ENCODE measurements at places on chromosomes 5 and 9. TPM values are rescaled to one million over a fixed set of nuclear protein-coding genes. Genes with fewer than 3 reads are reported as not detected.

- peaks cover 20% of the 10 kb centered on the region for H3K27me3 ChIP-seq
- peaks cover 8% of the 10 kb centered on the region for H3K4me1 ChIP-seq
- no peak for DNase-seq
- no peak overlapping the region for H3K4me3 ChIP-seq
- no peak overlapping the region for H3K27ac ChIP-seq
- H3K36me3 ChIP-seq = no peaks in the 10 kb centered on the region
Observed at GRCh38 chr5:96641368-96642280, 20.6 kb upstream of the CAST start.

DNA sequence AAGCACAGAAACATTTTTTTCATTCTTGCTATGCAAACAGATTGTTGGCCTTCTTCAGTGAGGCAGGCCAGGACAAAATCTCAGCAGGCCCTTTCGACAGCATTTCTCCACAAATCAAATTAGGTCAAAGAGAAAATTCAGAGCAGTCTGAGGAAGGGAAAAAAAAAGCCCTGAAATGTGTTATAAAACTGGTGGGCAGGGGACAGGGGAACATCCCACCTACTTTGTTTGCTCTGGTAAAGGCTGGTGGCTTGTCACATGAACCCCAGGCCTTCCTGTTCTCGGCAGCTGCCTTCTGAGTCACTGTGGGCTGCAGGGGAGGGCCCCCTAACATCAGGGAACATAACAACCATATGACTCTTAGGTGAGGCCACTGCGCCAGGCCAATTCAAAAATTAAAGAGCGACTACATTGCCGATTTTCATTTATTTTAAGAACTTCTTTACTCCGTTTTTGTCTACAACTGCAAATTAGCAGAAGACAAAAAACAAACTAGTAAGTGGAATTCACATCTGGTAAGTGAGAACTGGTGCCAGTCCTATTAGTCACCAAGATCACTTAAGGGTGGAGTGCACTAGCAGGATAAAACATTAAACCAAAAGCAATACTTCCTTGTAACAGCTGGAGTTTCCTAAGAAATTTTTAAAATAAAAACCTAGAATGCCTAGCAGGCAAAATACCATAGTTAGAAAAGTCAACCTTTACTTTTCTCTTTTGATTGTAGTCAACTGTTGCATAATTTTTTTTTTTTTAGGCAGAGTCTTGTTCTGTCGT, 46.2 kb upstream of the DENND4C start:
- peak overlapping the region; percentile 75 for H3K4me3 ChIP-seq
- H3K4me1 ChIP-seq = peaks cover 19% of the 10 kb centered on the region
- H3K27ac ChIP-seq = peak overlapping the region; percentile 90

GRCh38 chr5:168705321-168705720, 126.2 kb upstream of the PANK3 start:
- H3K4me3 ChIP-seq = no peak overlapping the region
- H3K27me3 ChIP-seq = no peaks in the 10 kb centered on the region
- H3K36me3 ChIP-seq = no peaks in the 10 kb centered on the region
- no peak for DNase-seq
- no peaks in the 10 kb centered on the region for H3K4me1 ChIP-seq
- no peak overlapping the region for H3K27ac ChIP-seq

- no peaks in the 10 kb centered on the region for H3K4me1 ChIP-seq
- no peaks in the 10 kb centered on the region for H3K36me3 ChIP-seq
- no peak overlapping the region for H3K27ac ChIP-seq
- no peak for DNase-seq
- H3K4me3 ChIP-seq = no peak overlapping the region
Observed at GRCh38 chr5:147547730-147548129, 37.9 kb upstream of the DPYSL3 start.

- H3K36me3 ChIP-seq = peaks cover 21% of the 10 kb centered on the region
- no peaks in the 10 kb centered on the region for H3K27me3 ChIP-seq
- no peak for DNase-seq
- peaks cover 3% of the 10 kb centered on the region for H3K4me1 ChIP-seq
- H3K4me3 ChIP-seq = no peak overlapping the region
- no peak overlapping the region for H3K27ac ChIP-seq
Observed at GRCh38 chr9:113391917-113392316, 9.2 kb downstream of the ALAD start.

The CD180 gene
- total RNA-seq = 0.26 TPM

GRCh38 chr9:124342776-124343485, 72.3 kb downstream of the PSMB7 start:
- H3K4me1 ChIP-seq = no peaks in the 10 kb centered on the region
- H3K27ac ChIP-seq = no peak overlapping the region
- no peak overlapping the region for H3K4me3 ChIP-seq
- DNase-seq = no peak
- H3K36me3 ChIP-seq = no peaks in the 10 kb centered on the region
- no peaks in the 10 kb centered on the region for H3K27me3 ChIP-seq

- no peak for DNase-seq
- H3K27ac ChIP-seq = no peak overlapping the region
- H3K27me3 ChIP-seq = no peaks in the 10 kb centered on the region
- H3K36me3 ChIP-seq = no peaks in the 10 kb centered on the region
Observed at GRCh38 chr5:89241186-89241585, 358.2 kb upstream of the MEF2C start.

DNA sequence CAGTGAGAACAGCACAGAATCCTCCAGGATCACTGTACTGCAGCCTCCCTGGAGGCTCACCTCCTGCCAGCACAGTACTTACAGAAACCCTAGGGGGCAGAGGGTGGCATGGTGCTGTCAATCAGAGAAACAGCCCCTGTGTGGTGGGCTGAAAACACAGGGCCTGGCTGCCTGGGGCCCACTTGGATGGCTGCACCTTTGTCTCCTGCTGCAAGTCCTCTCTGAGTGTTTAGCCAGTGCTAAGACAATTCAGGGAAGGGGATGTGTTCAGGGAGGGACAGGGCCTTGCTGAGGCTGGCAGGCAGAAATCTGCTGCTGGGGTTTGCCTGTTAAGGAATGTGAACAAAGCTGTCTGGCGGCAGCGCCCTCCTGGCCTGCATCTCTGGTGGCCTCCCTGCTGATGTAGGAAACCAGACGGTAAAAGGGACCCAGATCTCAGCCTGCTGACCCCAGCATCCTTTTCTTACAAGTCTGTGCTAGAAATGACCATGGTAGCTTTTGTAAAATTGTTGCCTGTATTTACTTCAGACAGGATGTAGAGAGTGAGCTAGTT, 39.5 kb downstream of the PRRC2B start:
- no peaks in the 10 kb centered on the region for H3K27me3 ChIP-seq
- H3K27ac ChIP-seq = no peak overlapping the region
- no peak overlapping the region for H3K4me3 ChIP-seq

GRCh38 chr5:79590396-79590999, 21.7 kb upstream of the TENT2 start:
- H3K4me1 ChIP-seq = no peaks in the 10 kb centered on the region
- no peaks in the 10 kb centered on the region for H3K27me3 ChIP-seq
- H3K27ac ChIP-seq = no peak overlapping the region
- no peaks in the 10 kb centered on the region for H3K36me3 ChIP-seq
- no peak overlapping the region for H3K4me3 ChIP-seq
- DNase-seq = no peak

The GM2A gene
- total RNA-seq = 16.0 TPM

GRCh38 chr5:106376522-106376921, 1294.2 kb downstream of the EFNA5 start:
- no peaks in the 10 kb centered on the region for H3K4me1 ChIP-seq
- H3K27me3 ChIP-seq = no peaks in the 10 kb centered on the region
- H3K36me3 ChIP-seq = no peaks in the 10 kb centered on the region

GRCh38 chr5:124633209-124633608, 113.2 kb downstream of the ZNF608 start:
- DNase-seq = no peak
- H3K4me1 ChIP-seq = no peaks in the 10 kb centered on the region
- no peak overlapping the region for H3K4me3 ChIP-seq
- no peak overlapping the region for H3K27ac ChIP-seq
- peaks cover 3% of the 10 kb centered on the region for H3K27me3 ChIP-seq
- H3K36me3 ChIP-seq = no peaks in the 10 kb centered on the region

The JAKMIP2 gene
- total RNA-seq = 1.2 TPM

DNA sequence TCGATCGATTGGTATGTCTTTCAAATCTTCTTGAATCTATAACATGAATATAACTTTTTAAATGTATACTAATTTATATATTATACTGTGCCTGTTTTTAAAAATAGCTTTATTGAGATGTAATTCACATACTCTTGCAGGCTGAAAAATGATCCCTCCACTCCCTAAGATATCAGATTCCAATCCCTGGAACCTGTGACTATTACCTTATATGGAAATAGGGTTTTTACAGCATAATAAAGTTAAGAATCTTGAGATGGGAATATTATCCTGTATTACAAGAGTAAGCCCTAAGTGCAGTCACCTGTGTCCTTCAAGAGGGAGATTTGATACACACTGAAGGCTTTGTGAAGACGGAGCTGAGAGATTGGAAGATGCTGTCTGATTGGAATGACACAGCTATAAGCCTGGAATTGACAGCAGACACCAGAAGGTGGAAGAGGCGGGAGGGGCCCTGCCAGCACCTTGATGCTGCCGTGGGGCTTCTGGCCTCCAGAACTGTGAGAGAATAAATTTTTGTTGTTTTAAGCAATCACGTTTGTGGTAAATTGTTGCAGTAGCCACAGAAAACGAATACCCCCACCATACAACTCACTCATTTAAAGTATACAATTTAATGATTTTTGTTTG, 161.3 kb downstream of the RMI1 start:
- no peak overlapping the region for H3K4me3 ChIP-seq
- no peak overlapping the region for H3K27ac ChIP-seq
- peak; percentile 34 for DNase-seq
- peaks cover 44% of the 10 kb centered on the region for H3K27me3 ChIP-seq
- H3K36me3 ChIP-seq = no peaks in the 10 kb centered on the region

The AGXT2 gene
- total RNA-seq = not detected

The ITK gene
- 237 TPM for total RNA-seq

DNA sequence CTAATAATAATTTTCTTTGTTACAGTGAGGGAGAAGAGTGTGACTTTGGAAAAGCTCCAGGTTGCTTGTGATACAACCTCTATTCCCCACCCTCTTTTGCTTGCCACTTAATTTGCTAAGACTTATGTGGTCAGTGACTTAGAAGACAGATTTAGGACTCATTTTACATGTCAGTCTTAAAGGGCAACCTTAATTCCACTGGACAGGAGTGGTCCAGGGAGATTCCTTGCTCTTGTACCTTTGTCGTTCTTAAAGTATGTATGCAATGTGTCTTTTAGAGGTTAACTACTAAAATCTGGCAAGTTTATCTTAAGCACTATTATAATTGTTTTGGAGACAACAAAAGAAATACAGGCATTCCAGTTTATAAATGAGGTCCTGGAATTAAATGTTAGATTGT, 20.0 kb downstream of the SLC30A5 start:
- H3K4me1 ChIP-seq = no peaks in the 10 kb centered on the region
- H3K27ac ChIP-seq = no peak overlapping the region
- H3K27me3 ChIP-seq = no peaks in the 10 kb centered on the region

DNA sequence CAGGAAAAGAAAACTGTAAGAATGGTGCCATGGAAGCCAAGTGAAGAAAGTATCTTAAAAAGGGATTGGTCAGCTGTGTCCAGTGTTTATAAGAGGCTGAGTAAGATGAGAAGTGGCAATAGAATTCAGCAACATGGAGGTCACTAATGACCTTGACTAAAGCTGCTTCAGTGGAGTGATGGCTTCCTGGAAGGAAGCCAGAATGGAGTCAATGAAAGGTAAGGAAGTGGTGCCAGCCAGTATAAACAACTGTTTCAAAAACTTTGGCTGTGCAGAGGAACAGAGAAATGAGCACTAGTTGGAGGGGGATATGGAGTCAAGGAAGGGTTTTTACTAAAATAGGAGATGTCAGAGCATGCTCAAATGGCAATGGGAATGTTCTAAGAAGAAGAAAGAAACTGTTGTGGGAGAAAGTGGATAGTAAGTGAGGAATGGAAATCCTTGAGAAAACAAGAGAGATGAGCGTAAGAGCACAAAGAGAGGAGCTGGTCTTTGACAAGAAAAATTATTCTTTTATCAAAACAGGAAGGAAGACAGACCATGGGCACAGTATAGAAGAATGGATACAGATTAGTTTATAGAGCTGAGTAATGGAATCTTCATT, 11.1 kb upstream of the NRG2 start:
- no peaks in the 10 kb centered on the region for H3K4me1 ChIP-seq
- no peak overlapping the region for H3K27ac ChIP-seq
- H3K36me3 ChIP-seq = no peaks in the 10 kb centered on the region

- no peak overlapping the region for H3K4me3 ChIP-seq
- H3K27me3 ChIP-seq = peaks cover 28% of the 10 kb centered on the region
- H3K4me1 ChIP-seq = no peaks in the 10 kb centered on the region
- no peaks in the 10 kb centered on the region for H3K36me3 ChIP-seq
- H3K27ac ChIP-seq = no peak overlapping the region
- no peak for DNase-seq
Observed at GRCh38 chr5:62718324-62718723, 139.7 kb downstream of the LRRC70 start.

The SH3GL2 gene
- not detected for total RNA-seq

The FAM174A gene
- 8.1 TPM for total RNA-seq

DNA sequence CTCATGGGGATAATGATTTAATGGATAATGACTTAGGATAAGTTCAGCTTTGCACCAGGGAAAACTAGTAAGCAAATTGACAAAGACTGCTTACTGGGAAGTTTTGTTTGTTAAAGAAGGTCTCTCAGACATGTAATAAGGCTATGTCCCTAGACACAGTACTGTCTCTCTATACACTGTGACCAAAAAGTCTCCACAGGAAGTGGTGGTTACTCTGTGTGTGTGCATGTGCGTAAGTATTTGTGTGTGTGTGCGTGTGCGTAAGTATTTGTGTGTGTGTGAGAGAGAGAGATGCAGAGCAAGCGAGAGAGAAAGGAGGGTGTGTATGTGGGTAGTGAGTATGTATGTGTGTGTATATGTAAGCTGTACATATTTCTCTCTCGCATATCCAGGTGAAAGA, 229.6 kb downstream of the GLIS3 start:
- no peaks in the 10 kb centered on the region for H3K27me3 ChIP-seq
- no peak overlapping the region for H3K4me3 ChIP-seq
- DNase-seq = no peak
- no peaks in the 10 kb centered on the region for H3K4me1 ChIP-seq

GRCh38 chr5:154118893-154119336, 71.6 kb upstream of the GALNT10 start:
- peaks cover 6% of the 10 kb centered on the region for H3K27me3 ChIP-seq
- H3K36me3 ChIP-seq = peaks cover 1% of the 10 kb centered on the region
- no peak overlapping the region for H3K27ac ChIP-seq
- no peak for DNase-seq
- no peaks in the 10 kb centered on the region for H3K4me1 ChIP-seq
- no peak overlapping the region for H3K4me3 ChIP-seq
